ENCODE measurements at places on chromosomes 16 and 17. TPM values are rescaled to one million over a fixed set of nuclear protein-coding genes. Genes with fewer than 3 reads are reported as not detected.

Gene PRR15L
- not detected for total RNA-seq

Gene FNDC8
- total RNA-seq: not detected

Gene TMC5
- not detected for total RNA-seq

Gene GNGT2
- 2.1 TPM for total RNA-seq

Gene HYDIN
- 3.7 TPM for total RNA-seq

Gene XAF1
- 7.3 TPM for total RNA-seq

Gene RNF43
- total RNA-seq: not detected

Gene KDM6B
- 2.6 TPM for total RNA-seq

Gene IKZF3
- 0.52 TPM for total RNA-seq
